Fibroblast of lung (primary cell): ENCODE measurements at places on chromosomes 2 and 18.

GRCh38 chr2:21627938-21628337 lies 504.2 kb downstream of the TDRD15 start:
- peak; percentile 12 for DNase-seq

DNA sequence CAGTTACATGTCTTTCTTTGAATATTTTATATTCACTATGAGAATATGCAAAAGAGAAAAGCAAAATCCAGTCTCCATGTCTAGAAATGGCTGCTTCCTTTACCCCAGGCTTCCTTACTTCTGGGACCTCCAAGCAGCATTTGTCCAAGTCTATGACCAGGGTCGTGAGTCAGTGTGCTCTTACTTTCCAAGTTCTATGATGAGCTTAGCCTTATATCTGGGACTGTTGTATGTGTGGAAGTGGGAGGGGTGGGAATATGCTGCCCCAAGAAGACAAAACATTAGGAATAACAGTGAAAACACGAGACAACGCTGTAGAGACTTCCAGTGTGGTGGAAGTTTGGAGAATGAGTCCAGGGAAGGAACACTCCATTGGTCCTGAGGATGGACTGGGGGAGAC lies 21.2 kb upstream of the CHRNA1 start:
- DNase-seq, result peak; percentile 68

DNA sequence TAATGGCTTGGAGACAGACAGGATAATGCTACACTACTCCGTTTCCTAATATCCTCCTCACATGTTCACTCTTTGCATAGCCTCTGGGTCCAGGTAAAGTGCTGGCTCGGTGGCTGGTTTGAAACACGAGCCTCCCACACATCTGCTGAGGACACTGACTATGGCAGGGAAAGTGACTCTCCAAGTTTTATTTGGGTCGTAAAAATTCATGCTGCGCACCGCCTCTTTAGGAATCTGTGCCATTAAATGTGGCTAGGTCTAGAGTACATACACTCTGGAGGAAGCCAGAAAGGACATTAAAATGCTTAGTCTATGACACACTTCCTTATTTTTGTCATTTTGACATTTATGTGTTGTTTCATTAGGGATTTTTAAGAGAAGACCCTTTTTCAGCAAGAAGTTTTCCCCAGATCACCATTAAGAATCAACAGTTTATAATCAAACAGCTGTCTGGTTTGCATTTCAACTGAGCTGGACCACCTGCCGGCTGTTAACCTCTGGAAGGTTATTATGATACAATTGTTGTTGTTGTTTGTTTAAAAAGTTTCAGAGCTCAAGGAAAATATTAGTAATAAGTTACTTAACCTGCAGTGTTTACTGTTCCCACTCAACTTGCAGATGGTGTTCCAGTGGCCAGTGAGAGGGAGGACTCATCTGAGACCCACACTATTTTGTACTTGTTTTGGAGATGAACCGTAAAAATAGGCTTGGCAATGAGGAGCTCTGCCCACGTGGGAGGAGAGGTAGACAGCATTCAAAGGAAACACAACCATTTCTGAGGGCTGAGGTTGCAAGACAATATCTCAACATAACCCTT lies 443.3 kb upstream of the MEIS1 start:
- no peak for DNase-seq

GRCh38 chr2:16625759-16626158 lies 39.9 kb downstream of the CYRIA start:
- DNase-seq, result no peak

DNA sequence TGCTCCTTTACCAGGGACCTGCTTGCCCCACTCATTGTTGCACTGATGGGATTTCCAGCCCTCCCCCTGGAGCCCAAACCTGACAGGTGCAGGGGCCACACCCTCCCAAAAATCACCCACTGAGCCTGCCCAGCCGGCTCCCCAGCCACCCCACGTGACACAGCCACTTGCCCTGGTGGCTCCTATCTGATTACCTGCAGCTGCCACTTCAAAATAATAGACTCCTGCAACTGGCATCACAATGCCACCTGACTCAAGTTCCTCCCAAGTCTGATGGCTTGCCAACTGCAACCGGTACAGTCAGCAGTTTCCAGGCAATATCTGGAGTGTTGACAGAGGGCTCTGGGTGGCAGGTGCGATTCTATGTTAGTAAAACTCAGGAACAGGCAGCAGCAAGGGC lies 66.2 kb downstream of the CRACDL start:
- no peak for DNase-seq

- DNase-seq, result no peak
Measured at GRCh38 chr2:187482796-187483195, 34.7 kb upstream of the CALCRL start.

GRCh38 chr18:24234330-24234729 lies 95.5 kb downstream of the CABYR start:
- no peak for DNase-seq

- peak; percentile 76 for DNase-seq
Measured at GRCh38 chr2:54665436-54665856, 58.0 kb upstream of the EML6 start.

- DNase-seq, result no peak
Measured at GRCh38 chr2:160431441-160431840, 62.2 kb downstream of the RBMS1 start.

DNA sequence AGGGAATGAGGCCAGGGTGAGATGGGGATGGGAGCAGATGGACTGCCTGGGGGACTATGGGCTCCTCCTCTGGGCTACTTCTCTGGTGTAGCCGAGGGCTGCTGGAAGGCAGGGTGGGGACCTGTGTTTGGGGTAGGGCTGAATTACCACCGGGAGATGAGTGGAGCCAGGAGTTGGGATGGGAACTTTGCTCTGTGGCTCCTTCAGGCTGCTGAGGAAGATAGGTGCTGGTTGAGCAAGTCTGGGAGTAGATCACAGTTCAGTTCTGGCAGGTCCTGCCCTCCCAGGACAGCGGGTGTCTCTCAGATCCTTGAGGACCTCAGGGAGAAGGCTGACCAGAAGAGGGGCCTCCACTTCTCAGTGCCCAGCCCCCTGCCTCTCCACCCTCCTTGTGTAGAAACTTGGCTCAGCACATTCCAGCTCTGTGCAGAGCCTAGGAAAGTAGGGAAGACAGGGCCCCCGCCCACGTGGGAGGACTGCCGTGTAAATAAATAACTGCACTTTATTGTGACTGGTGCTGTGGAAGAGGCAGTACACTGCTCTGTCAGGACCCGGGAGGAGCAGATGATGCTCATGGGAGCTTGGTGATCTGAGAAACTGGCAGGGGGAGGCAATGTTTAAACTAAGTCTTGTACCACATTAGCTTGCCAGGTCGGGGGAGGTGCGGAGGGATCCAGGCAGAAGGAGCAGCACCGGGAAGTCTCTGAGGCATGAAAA lies 15.3 kb downstream of the TET3 start:
- peak; percentile 44 for DNase-seq

DNA sequence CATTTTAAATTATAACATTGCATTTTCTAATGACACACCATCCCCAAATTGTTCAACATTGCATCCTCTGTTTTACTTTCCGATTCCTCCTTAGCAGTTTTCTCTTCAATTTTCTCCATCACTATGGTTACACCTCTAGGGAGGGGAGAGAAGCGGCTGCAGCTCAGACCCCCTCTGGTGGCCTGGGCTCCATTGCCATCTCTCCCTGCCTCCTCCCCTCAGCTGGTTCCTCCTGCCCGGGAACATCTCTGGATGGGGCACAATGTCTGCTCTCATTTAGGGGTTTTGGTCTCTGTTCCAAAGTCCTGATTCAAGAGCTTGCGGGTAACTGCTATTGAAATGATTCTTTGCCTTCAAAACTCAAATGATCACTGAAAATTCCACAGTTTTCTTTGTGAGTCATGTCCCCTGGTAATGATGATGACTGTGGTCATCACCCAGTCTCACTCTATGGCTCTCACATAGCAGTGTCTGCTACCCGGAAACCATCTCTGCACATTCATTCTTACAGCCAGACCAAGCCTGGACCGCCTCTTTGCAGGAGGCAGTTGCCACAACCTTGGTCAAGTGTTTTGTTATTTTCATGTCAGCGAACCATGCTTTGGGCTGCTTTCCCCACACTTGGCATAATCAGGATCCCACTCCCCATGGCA lies 263.9 kb downstream of the ALPK2 start:
- DNase-seq, result peak; percentile 89

- no peak for DNase-seq
Measured at GRCh38 chr2:38284971-38285370, 92.1 kb downstream of the ATL2 start.

DNA sequence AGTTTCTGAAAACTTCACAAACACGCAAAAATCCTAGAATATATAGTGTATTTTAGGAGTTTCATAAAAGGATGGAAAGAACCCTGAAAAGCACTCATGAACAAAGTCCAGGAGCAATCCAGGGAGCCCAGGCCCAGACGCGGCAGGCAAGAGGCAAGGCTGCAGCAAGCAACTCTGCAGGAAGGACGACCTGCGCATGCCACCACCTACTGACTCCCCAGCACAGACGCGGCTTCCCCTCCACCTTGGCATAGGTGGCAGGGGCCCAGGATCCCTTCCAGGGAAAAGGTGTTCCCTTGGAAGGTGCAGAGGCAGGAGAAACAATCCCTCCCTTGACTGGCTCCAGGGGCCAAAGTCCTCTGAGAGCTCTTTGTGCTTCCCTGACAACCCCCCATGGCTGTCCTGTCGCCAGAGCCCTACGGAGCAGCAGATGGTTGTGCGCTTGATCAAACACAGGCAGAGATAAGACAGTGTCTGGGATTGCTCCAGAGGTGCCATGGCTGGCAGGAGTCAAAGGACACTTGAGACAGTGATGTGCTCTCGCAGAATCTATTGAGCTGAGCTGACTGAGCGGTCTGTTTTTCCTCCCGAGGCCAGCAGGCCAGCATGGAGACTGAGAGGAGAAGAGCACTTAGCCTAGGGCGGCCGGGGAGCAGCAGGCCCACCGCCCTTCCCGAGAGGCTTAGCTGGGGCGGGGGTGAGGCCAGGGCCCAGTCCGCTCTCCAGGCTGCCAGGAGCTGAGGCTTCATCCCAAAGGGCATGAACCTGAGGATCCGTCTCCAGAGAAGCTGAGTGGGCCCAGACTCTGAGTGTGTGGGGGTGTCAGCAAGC lies 10.8 kb upstream of the AMER3 start:
- no peak for DNase-seq

DNA sequence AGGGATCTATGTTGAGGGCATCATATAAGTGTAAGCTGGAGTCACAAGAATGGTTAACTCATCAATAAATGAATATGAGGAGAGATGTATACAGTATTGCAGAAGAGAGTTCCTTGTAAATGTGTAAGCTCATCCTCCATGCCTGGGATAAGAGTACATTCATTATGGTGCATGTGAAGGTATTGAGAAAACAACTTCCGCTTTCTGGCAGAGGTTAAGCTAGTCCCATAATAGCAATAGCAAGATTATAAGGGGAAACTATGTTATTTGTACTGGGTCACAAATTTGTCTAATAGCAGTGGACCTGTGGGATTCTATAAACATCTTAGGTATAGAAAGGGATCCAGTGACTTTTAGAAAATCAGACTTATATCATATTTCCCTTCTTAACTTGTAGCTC lies 44.1 kb downstream of the SCN2A start:
- DNase-seq, result no peak

DNA sequence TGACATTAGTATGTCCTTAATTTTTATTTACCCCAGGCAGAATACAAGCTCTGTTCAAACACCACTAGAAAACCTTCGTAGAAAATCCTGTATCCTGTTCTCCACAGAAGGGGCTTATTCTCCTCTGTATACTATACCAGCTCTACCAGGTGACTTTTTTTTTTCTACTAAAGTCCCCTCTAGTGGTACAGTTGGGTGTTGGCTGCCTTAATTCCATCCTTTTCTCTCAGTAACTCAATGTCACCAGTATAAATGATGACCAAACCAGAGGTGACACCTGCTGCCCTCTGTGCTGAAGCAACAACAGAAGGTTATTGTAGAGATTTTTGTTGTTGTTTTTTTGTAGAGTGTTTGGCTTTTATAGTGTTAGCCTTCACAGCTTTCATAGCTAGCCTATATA lies 1322.0 kb downstream of the LRP1B start:
- DNase-seq, result no peak

GRCh38 chr2:36572719-36573059 lies 25.3 kb downstream of the FEZ2 start:
- no peak for DNase-seq

DNA sequence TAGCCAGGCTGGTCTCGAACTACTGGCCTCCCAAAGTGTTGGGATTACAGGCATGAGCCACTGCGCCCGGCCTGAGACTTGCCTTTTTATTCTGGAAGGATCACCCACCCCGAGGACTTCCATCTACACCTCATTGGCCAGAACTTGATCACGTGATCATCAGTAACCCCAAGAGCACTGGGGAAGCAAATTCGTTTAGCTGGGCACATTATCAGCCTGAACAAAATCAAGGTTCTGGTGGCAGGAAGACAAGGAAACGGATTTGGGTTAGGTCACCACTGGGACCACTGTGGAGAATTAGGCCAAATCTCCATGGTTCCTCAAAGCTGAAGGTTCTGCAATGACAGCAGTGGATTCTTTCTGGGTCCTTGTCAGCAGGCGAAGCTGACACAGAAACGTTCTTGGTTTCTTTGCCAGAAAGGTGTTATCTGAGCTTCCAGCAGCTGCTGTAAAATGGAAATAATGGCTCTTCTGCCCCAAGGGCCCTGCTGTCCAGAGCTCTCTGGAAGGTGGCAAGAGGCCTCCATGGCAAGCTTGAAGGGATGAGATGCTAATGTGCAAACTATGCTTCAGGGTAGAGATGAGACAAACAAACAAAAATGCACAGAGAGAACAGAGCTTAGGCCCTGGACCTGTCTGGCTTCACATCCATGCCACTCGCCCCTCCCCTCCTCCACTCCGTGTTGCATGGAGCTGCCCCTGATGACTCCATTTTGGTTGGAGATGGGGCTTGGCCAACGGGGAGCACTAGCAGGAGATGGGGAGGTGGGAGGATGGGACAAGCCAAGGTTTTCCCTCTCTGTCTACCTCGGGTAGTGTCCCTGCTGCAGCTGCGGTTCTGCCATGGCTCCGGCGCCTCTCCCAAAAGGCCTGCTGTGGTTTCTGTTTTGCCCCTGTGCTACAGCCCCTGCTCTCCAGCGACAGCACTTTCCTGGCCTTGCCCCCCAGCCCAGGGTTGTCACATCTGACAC lies 28.4 kb downstream of the TMEM177 start:
- DNase-seq, result no peak

DNA sequence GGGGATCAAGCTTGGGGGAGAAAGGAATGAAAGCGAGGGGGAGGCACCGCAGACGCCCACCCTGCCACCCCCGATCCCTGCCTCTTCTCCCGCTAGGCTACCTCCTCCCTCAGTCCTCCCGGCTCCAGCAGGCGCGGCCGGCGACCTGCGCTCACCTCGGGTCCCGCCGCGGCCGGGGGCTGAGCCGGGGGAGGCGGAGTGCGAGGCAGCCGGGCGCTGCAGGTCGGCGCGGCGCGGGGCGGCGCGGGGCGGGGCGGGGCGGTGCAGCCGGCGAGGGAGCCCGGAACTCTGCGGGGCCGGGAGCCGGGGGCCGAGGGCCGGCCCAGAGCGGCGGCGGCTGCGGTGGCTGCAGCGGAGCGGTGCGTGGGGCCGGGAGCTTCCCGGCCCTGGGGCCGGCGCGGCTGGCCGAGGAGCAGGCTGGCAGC lies 477 bp downstream of the ACVR1 start:
- peak; percentile 35 for DNase-seq

GRCh38 chr2:38590053-38590452 lies 12.7 kb downstream of the HNRNPLL start:
- DNase-seq, result no peak
